ENCODE measurements at places on chromosomes 12 and 14.

DNA sequence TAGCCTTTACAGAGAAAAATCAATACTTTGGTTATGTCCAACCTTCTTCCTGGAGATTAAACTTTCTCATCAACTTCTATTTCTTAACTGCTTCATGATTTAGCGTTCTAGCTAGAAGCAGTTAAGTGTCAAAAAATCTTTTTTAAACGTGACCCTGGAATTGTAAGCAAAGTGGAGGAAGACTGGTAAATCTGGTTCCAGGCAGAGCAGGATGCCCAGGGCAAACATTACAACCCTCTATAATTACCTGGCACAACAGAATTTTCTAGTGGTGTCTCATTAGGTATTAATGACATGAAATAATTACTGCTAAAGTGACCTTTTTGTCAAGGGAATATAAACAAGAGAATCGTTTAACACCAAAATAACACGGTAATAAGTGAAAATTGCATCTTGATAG, 320.8 kb downstream of the MED13L start:
- DNase-seq = peak; percentile 79

DNA sequence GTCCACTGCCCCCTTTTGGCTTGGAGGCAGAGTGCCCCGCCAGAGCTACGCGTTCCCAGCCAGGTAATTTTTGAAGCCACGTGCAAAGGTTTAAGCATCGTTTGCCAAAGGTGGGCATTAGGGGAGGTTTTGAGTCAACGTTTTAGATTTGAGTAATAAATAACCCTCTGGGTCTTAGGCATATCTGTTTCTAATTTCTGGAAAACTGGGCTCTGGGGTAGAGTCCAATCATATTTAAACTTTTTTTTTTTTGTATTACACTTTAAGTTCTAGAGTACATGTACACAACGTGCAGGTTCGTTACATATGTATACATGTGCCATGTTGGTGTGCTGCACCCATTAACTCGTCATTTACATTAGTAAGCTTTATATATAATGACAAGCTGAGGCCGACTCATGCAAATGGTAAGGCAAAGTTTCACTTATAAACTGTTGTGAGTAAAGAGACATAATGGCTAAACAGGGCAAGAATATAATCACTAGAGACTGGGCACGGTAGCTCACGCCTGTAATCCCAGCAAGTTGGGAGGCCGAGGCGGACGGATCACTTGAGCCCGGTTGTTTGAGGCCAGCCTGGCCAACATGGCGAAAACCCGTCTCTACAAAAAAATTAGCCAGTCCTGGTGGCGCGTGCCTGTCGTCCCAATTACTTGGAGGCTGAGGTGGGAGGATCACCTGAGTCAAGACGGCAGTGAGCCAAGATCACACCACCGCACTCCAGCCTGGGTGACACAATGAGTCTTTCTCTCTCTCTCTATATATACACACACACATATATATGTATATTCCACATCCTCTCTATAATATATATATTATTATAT, 491 bp upstream of the NR2C1 start:
- no peak for DNase-seq

DNA sequence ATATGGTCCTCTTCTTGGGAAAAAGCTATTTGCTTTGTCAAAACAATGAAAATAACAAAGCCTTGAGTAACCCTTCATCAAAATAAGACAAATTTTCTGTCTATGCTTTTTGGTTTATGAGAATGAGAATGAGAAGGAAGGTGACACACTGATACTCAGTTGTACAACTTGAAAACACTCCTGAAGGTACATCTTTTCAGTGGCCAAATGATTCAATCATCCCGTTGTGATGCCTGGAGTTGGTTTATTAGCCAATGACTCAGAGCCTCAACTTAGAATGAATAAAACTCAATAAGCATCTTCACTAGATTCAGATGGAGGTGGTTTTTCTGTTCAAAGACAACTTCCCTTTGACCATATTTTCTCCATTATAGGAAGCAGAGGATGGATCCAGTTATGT, 7.8 kb upstream of the CALM1 start:
- DNase-seq = no peak

- no peak for DNase-seq
Measured at GRCh38 chr12:105252901-105253300, 16.9 kb upstream of the APPL2 start.

GRCh38 chr14:69992564-69992963, 113.3 kb downstream of the SMOC1 start:
- DNase-seq = no peak

- no peak for DNase-seq
Measured at GRCh38 chr14:21317398-21317797, 37.5 kb downstream of the RPGRIP1 start.

GRCh38 chr14:71686677-71687076, 245.6 kb upstream of the RGS6 start:
- DNase-seq = no peak

DNA sequence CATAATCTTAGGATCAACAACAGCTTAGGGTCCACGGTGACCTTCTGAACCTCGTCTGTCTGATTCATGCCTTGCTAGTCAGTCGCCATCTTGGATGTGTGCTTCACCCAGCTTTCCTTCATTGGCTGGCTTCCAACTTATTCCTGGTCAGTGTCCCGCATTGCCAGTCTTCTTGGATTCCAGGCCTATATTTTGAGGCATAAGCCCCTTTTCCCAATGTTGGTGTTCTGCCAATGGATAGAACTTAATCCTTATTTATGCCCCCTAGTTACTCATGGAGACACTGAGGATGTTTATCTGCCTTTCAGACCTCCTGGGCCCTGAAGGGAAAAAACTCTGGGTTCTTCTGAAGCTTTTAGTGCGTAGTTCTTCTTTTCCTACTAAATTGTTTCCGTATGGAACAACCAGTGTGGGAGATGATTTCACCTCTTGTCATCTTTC, 5.8 kb downstream of the JDP2 start:
- DNase-seq = no peak

DNA sequence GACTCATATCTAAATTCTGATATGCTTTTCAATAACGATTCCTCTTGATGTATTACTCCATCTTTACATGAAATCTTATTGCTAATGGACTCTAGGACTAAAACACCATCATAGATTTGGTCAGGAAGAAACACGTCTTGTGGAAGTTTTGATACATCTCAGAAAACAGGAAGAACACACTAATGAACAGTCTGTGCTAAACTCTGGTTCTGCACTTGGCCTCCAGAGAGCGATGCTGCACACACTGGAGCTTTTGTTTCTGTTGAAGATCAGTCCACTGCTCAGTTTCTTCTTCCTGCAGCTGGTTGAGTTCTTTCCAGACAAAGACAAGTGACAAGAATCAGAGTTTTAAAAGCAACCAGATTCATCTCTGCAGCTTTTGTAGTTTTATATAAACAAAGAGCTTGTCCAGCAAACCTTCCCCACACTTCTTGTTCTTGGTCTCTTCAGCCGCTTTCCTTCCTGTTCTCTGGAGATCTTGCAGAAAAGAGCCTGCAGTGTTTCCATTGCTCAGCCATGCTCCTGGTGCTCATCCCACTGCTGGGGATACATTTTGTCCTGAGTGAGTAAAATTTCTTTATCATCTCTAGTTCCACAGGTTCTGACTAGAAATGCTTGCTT, 229.1 kb upstream of the OR4E1 start:
- no peak for DNase-seq

- DNase-seq = no peak
Measured at GRCh38 chr14:105860615-105861580, 334.5 kb downstream of the TMEM121 start.

GRCh38 chr12:1908758-1909157, 9.7 kb downstream of the CACNA2D4 start:
- DNase-seq = no peak

GRCh38 chr12:109999649-109999971, 380 bp downstream of the ANKRD13A start:
- no peak for DNase-seq

- no peak for DNase-seq
Measured at GRCh38 chr12:46065412-46066166, 75.2 kb upstream of the SCAF11 start.

DNA sequence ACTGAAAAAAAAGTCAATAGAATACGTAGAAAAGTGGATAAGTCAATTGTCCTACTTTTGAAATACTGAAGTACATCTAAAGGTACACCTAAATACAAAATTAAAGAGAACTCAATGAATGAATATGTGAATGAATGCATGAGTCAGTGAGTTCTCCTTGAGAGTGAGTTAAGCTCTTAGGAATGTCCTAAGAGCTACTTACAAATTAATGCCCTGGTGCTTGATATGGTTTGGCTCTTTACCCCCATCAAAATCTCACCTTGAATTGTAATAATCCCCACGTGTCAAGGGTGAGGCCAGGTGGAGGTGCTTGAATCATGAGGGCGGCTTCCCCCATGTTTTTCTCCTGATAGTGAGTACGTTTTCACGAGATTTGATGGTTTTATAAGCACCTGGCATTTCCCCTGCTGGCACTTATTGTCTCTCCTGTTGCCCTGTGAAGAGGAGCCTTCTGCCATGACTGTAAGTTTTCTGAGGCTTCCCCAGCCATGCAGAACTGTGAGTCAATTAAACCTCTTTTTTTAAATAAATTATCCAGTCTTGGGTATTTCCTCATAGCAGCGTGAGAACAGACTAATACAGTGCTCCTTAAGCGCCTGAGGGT, 192.2 kb upstream of the ARHGAP5 start:
- DNase-seq = no peak

DNA sequence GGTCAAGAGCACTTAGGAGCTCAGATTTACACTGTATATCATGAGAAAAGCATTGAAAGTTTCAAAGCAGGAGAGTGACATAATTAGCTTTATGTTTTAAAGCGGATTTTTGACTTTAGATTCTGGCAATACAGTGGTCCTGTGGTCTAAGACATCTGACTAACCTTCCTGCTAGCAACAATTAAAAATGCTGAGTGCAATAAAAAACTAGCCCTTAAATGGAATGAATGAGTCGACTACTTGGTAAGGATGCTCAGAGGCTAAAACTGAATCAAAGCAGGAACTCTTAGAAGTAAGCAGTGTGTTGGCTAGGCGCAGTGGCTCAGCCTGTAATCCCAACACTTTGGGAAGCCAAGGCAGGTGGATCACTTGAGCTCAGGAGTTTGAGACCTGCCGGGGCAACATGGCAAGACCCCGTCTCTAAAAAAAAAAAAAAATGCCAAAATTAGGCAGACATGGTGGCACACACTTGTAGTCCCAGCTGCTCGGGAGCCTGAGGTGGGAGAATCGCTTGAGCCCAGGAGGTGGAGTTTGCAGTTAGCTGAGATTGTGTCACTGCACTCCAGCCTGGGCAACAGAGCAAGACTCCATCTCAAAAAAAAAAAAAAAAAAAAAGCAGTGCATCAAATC, 18.9 kb downstream of the BICD1 start:
- no peak for DNase-seq

GRCh38 chr14:54564868-54565784, 1.8 kb upstream of the SAMD4A start:
- DNase-seq = peak; percentile 92

GRCh38 chr12:54294953-54295566, 5.8 kb downstream of the NFE2 start:
- no peak for DNase-seq

- no peak for DNase-seq
Measured at GRCh38 chr12:130009961-130010360, 106.1 kb upstream of the TMEM132D start.

DNA sequence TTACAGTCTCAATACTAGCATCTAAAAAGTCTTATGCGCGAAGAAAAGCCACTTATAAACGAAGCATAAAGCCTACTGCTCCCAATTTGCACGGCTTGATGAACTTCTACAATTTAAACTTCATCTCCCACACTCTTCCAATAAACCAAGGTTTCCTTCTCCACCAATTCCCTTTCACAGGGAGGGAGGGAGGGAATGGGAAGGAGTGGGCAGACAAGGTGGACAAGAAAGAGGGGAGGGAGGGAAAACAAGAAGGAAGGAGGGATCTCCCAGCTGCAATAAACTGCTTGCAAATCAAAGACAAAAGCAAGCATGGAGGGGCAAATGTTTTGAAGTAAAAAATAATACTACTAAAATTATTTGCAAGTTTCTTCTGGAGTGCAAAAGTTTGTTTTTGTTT, 64.5 kb downstream of the MED13L start:
- peak; percentile 41 for DNase-seq

GRCh38 chr12:95504140-95504539, 30.2 kb downstream of the METAP2 start:
- no peak for DNase-seq

- DNase-seq = no peak
Measured at GRCh38 chr12:47740606-47741339, 15.5 kb upstream of the ENDOU start.

- no peak for DNase-seq
Measured at GRCh38 chr12:121202407-121203355, 7.2 kb upstream of the P2RX4 start.

DNA sequence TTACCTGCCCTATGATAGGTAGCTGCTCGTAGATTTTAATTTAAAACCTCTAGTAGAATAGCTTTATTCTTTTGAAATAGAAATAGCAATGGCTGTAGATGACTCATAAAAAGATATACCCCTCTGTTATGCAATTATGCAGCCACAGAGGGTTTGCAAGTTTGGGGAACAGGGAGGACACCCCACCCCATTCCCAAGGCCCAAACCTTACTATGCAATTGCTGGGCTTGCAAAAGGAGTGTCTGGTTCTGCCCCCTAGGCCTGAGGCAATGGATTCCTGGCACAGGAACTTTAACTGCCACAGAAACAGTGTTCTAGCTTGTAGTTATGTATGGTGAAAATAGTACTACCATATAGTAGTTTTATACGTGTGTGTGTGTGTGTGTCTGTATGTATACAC, 403.3 kb downstream of the ADAMTS20 start:
- DNase-seq = no peak

GRCh38 chr14:94612174-94612573, at the start of gene SERPINA3:
Gene SERPINA3 (plus strand): TSS chr14:94612391. CDS start chr14:94614442, 2,051 bp downstream.
- no peak for DNase-seq

GRCh38 chr14:74829251-74829650, 46.7 kb downstream of the PROX2 start:
- no peak for DNase-seq

DNA sequence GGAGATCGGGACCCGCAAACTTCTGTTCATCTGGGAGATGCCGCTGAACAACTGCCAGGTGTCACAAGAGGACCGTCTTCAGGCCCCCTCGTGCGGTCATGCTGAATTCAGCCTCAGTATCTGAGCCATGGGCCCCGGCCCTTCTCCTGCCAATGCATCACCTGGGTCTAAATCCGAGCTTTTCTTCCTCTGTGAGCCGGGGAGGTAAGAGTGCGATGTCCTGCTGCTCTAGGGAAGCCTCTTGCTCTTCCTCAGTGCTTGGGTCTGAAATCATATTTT, 155.8 kb upstream of the FKBP4 start:
- DNase-seq = no peak

DNA sequence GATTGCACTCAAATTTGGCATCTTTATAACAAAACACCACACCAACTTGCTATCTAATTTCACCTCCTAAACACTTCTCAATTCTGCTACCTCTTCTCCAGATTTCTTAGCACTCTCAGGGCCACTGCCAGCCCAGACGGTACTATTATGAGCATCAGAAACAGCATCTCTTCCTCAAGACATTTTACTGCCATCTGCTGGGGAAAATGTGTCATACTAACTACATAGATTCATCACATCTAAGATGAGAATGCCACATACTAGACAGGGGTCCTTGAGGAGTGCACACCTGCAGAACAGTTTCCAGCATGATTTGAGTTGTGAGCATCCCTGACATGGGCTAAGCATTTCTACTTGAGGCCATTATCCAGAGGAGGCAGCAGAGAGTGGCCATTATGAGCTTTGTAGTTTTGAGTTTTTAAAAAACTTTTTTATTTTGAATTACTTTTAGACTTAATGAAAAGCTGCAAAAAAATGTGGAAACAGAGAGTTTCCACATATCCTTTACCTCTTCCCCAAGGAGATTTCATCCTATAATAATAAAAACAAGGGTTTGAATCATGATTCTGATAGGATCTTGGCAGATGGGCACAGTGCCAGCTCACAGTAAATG, 15.1 kb upstream of the GRIP1 start:
- DNase-seq = peak; percentile 40

Data from T47D (cell line).